ENCODE measurements at places on chromosomes 4 and X.

DNA sequence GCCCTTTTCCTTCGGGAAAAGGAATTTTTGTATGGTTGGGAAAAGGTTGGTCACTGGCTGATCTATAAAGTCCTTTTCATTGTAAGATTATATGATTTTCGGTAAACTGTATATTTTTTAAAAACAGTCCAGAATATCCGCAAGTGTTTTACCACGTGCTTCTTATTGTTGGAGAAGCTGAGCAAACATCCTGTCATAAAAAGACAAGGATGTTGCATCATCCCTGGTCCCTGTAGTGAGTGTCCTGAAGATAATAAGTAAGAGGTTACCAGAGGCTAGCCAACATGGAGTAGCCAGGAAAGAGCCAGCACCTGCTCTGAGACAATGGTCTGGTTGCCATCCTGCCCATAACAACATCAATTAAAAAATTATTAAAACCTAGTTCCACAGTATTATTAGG is 5.1 kb downstream of the CXCL9 start:
- no peak for DNase-seq

- DNase-seq, result no peak
Observed at GRCh38 chrX:750263-750662, 119.7 kb downstream of the SHOX start.

DNA sequence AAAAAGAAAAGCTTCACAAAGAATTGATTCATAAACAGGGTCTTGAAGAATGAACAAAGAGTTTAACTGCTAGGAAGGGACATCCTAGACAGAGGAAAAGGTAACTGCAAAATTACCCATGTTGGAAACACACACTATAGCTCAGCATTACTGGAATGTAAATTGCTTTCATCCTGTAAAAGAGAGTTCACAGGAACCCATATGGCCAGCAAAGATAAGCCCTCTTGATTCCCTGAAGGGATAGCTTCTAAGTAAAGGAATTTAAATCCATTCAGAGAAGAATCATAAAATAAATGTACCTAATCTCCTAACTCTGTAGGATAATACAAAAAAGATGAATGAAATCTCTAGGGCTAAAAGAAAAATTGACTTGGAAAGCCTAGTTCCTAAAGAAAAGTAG is 107.1 kb upstream of the INTU start:
- no peak for DNase-seq

DNA sequence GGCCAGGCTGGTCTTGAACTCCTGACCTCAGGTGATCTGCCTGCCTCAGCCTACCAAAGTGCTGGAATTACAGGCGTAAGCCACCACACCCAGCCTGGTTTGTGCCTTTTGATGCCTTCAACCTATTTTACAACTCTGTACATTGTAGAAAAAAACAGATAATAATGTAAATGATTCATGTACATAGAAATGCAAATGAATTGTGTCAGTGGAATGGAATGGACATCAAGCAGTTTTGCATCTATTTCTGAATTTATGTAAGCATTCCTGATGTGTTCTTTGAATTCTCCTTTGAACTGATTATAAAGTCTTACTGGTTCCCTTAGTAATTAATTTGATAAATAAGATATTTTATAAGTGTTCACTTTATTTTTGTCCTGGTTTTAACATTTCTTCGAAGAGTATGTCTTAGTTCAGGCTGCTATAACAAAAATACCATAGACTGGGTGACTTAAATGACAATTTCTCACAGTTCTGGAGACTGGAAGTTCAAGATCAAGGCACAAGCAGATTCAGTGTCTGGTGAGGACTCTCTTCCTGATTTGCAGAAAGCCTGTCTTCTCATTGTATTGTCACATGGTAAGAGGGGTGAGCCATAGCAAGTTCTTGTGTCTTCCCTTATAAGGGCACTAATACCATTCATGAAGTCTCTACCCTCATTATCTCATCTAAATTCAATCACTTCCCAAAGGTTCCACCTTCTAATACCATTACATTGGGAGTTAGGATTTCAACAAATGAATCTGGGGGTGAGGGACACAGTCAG is 162.2 kb upstream of the S100G start:
- no peak for DNase-seq

- DNase-seq, result peak; percentile 3
Observed at GRCh38 chrX:24241822-24242648, 71.8 kb downstream of the SUPT20HL2 start.

DNA sequence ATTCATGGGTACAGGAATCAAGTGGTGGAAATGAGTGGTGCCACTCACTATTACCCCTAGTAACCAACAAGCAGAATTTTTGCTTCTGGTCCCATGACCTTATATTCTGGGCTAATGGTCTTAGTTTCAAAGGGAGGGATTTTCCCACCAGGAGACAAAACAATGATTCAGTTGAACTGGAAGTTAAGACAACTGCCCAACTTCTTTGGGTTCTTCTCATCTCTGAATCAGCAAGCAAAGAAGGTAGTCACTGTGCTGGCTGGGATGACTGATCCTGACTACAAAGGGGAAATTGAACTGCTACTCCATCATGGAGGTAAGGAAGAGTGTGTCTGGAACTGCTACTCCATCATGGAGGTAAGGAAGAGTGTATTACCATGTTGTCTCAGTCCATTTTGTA is 87.2 kb downstream of the IL13RA2 start:
- DNase-seq, result no peak

DNA sequence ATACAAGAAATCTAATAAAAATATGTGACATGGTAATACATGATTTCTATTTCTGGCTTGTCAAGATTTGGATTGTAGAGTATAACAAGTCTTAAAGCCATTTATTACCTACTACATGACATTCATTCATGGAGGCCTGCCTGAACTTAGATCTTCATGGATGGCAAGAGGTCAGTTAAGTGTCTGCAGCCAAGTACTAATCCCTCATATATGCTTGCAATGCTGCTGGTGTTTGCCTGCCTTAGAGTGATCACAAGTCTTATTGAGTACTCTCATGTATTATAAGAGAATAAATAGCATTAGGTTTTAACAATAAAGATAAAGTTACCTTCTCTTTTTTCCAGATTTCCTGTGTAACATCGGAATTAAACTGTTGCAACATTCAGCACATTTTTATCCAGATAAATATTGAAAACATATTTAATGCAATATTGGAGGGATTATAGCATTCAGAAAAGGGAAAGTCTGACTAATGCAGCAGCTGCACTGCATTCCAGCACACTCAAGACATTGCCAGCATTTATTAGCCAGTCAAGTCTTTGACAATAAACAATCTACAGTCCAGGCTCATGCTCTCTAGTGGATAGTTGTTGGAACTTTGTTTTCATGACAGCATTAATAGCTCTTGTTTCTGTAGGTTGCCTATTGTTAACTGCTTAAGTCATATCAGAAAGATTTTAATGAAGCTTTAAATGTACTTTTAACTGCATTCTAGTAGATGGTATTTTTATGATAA is 737.1 kb downstream of the FAT4 start:
- no peak for DNase-seq

DNA sequence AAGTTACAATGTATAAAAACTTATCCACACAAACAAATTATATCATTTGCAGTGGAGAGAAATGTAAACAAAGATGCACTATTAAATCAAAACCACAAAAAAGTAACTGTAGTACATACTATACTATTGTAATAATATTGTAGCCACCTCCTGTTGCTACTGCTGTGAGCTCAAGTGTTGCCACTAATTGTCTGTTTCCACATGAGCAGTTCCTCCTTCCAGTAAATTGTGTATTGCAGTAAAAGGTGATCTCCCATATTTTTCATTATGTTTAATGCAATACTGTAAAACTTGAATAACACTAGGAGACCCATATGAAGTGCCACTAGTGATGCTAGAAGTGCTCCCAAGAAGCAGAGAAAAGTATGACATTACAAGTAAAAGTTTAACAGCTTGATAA is 11.7 kb downstream of the LIN54 start:
- DNase-seq, result no peak

GRCh38 chr4:21678711-21679110 is 269.9 kb downstream of the KCNIP4 start:
- no peak for DNase-seq

DNA sequence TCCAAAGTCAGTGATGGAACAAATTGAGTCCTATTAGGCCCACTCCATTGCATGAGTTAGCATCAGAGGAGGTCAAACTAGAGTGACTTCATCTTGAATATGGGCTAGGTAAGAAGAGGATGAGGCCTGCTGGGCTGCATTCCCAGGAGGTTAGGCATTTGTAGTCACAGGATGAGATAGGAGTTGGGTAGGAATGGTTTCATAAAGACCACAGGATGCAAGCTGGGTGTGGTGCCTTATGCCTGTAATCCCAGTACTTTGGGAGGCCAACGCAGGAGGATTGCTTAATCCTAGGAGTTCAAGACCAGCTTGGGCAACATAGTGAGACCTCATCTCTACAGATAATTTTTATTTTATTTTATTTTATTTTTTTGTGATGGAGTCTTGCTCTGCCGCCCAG is 26.8 kb downstream of the PDGFRA start:
- DNase-seq, result no peak

DNA sequence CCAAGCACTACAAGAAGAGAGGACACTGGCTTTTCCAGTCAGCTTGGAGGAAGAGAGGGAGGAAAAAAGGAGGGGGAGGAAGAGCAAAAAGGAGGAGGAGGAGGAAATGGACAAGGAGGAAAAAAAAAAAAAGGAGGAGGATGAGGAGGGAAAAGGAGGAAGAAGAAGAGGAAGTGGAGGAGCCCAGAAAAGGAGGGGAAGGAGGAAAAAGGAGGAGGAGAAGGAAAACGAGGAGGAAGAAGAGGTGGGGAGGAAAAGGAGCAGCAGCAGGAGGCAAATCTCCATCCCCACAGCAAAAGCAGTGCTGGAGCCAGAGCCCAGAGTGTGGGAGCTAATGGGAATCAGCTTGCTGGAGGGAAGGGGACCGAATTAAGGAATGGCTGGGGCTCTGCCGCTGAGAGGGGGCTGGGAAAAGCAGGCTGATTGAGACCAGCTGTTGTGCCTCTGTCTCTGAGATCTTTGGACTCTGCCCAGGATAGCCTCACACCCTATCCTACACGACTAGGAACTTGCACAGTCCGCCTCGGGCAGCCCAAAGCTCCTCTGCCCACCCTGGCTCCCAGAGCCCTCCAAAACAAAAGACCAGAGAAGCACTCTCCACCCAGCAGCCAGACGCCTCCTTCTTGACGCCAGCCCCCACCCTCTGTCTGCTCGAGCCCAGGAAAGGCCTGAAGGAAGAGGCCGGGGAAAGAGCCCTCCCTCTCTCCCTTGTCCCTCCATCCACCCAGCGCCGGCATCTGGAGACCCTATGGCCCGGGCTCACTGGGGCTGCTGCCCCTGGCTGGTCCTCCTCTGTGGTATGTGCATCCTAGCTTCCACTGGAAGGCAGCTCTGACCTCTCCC is at the start of gene XPNPEP2:
Gene XPNPEP2 (plus strand): TSS at position 514 of the 843 bp plus-strand sequence. CDS start 235 bp downstream, at position 749.
- no peak for DNase-seq

- DNase-seq, result no peak
Observed at GRCh38 chr4:126727461-126727860, 905.3 kb upstream of the INTU start.

DNA sequence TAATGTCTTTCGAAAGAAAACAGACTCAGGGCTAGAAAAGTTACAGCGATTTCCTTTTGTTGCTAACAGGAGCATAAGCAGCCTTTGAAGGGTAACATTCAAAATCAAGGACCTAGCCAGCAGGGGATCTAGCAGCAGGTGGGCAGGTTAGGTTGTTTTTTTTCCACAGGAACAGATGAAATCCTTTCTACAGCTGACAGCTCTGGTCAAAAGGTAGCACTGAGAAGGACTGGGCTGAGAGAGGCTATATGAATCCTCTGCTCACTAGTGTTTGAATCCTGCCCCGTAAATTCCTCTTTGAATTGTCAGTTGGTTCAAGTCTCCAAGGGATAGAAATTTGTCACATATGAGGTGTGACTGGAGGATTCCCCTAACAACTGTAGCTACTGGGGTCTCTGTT is 188.2 kb downstream of the SH2D1A start:
- DNase-seq, result no peak

- peak; percentile 17 for DNase-seq
Observed at GRCh38 chrX:151402719-151403390, 5.8 kb downstream of the VMA21 start.

Data from NCI-H1105 (cell line).